Activated naive CD4-positive, alpha-beta T cell (primary cell): ENCODE measurements at places on chromosomes 1 and 21.

DNA sequence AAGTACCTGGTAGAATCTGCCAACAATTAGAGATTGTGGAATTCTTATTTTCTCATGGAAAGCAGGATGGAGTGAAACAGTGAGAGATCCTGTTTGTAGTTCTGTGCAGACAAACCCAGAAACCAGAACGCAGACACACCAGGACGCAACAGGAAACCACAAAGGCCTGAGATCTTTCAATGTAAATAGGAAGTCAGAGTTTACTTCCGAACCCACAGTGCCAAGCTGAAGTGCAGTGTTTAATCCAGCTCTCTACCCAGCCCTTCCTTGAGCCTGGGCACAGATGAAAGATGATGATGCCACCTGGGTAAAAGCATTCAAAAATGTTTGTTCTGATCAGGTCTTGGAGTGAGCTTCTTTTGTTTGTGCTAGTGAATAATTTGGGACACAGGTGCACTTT lies 244.2 kb upstream of the HOOK1 start:
- DNase-seq, result no peak

- DNase-seq, result no peak
Measured at GRCh38 chr1:68516066-68516465, 19.2 kb upstream of the DEPDC1 start.

DNA sequence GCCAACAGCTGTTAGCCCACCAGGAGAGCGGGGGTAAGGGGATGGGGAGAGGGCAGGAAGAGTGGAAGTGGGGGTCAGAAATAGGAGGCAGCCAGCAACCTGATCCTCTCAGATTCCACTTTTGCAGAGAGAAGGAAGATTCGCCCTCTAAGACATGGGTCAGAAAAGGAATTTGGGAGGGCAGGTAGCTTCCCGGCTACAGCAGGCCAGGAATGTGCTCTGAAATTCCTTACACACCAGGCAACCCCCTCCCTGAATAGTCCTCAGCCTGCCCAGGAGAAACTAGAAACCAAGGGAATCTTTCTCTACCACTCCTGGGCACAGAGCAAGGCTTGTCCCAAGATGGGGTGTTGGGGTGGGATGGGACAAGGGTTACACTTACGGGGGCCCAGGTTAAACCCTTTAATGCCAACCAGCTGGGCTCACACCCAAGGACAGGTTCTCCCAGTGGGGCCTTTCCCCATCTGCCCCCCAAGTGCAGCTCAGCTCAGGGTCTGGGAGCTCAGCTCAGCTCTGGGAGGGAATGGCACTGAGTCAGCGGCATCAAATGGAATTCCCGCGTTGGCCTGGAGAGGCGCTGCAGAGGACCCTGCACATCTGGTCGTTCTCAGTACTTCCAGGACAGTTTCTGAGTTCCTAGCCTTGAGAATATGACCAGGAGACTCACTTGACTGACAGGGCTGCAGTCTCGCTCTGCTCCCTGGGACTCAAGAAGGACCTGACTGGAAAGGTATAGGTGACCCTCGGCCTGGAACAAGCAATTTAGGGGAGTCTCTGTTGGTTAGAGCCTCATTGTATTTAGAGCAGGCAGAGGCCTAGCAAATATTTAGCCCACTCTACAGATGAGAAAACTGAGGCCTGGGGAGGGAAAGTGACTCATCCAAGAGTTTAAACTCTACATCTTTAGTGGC lies 761 bp downstream of the TNNT2 start:
- DNase-seq, result no peak

GRCh38 chr1:82064691-82065090 lies 264.0 kb downstream of the ADGRL2 start:
- DNase-seq, result no peak

- no peak for DNase-seq
Measured at GRCh38 chr1:200888349-200888838, 6.3 kb upstream of the INAVA start.

DNA sequence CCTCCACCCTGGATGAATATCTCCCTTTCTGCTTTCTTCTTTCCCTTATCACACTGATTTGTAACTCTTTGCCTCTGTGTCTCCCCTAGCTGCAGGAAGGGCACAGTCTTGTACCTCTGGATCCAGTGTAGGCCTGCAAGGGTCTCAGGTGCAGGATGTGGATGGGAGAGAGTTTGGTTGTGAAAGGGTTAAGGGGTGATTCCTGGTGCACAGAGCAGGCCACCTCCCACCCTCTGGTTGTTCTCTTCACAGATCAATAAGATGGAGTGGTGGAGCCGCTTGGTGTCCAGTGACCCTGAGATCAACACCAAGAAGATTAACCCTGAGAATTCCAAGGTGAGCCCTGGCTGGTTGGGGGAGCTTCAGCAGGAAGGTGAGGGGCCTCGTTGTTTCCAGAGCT lies 15.1 kb downstream of the KDF1 start:
- DNase-seq, result no peak

DNA sequence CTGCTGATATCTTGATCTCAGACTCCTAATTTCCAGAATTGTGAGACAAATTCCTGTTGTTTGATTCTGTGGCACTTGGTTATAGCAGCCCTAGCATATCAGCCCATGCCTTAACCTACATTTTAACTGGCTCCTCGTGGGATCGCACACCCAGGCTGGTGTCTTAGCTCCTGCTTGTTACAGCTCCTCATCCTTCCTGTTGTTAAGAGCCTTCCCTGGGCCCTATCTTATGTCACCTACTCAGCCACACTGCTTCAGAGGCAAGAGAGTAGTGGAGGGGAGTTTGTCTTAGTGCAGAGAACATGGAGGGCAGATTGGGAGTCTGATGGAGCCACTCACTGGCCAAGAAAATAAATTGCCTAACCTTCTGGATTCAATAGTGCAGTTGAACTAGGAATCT lies 131.0 kb downstream of the ROR1 start:
- DNase-seq, result no peak

- DNase-seq, result no peak
Measured at GRCh38 chr21:35478161-35479064, 429.3 kb upstream of the RUNX1 start.

GRCh38 chr1:92951141-92951582 lies 10.1 kb downstream of the DIPK1A start:
- no peak for DNase-seq

- DNase-seq, result no peak
Measured at GRCh38 chr1:183688341-183689060, 35.4 kb upstream of the APOBEC4 start.

DNA sequence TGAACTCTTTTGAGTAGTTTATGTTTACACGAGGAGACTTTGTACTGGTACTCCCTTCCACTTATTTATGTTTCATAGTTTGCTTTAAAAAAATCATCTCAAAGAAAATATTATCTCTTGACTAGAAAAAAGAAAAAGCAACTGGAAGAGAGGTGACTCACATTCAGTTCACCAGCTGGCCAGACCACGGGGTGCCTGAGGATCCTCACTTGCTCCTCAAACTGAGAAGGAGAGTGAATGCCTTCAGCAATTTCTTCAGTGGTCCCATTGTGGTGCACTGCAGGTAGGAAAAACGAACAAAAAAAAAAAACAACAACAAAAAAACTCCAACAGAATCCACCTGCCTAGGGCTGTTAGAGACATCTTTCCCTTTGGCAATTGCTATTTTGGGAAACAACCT lies 102.9 kb downstream of the PTPRC start:
- no peak for DNase-seq

DNA sequence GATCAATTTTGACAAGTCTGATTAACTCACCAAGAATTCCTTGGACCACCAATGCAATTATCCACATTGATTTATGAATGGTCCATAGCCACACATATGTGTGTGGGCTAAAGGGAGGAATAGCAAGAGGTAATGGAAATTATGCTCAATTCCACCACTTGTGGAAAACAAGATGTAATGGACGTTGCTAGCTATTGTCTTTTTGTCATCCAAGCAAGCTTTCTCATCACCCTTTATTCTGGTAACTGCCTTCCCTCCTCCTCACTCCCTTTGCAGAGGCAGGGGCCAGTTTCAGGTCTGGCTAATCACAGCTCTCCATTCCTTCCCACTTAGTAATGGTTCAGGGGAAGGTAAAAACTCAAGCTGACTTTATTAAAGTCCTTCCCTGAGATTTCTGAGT lies 24.7 kb upstream of the RAB3GAP2 start:
- no peak for DNase-seq

GRCh38 chr1:119373465-119373864 lies 4.9 kb downstream of the HAO2 start:
- DNase-seq, result no peak

- peak; percentile 41 for DNase-seq
Measured at GRCh38 chr21:45470773-45471524, 66.0 kb downstream of the COL18A1 start.

- DNase-seq, result no peak
Measured at GRCh38 chr21:31713973-31714740, 17.8 kb downstream of the SCAF4 start.

GRCh38 chr1:167685844-167686243 lies 35.9 kb upstream of the MPZL1 start:
- no peak for DNase-seq

GRCh38 chr1:226309398-226310244 lies 657 bp upstream of the LIN9 start:
- no peak for DNase-seq

- DNase-seq, result no peak
Measured at GRCh38 chr1:59124166-59124565, 172.7 kb upstream of the FGGY start.

GRCh38 chr1:244280859-244281258 lies 170.8 kb downstream of the ADSS2 start:
- DNase-seq, result no peak

DNA sequence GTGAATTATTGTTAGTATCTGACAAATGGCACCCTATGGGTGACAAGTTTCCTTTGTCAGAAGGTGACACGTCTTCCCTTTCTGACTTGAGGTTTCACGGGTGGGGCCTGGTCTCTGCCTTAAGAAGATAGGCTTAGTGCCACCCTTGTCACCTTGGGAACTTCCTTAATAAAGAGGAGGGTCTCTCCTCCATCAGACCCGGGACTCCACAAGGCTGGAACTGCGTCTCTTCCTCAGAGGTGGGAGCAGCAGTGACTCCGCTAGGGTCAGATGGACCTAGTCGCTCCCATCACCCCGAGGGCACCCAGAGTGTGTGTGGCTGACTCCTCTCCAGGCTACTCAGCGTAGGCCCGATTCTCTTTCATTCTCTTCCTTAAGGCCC lies 774 bp upstream of the WDTC1 start:
- DNase-seq, result no peak

DNA sequence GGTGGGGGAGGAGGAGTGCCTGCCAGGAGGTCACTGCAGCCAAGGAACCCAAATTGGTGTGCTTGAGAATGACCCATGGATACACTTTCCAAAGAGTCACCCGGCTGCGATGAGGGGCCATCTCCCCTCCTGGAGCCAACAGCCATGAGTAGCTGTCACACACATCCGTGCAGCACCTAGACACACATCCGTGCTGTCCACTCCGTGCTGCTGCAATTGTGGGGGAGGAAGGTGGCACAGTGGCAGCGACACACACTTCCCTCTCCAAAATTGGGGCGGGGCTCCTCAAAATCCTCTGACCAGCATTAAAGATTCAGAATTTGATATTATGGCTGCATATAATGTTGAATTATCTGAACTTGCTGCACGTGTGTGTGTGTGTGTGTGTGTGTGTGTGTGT lies 15.8 kb downstream of the TP73 start:
- DNase-seq, result no peak

- no peak for DNase-seq
Measured at GRCh38 chr1:183619781-183620180, 15.8 kb downstream of the ARPC5 start.

- DNase-seq, result no peak
Measured at GRCh38 chr1:53686091-53686964, 52.6 kb downstream of the GLIS1 start.

- DNase-seq, result no peak
Measured at GRCh38 chr21:44702973-44703730, 6.2 kb downstream of the KRTAP10-12 start.

DNA sequence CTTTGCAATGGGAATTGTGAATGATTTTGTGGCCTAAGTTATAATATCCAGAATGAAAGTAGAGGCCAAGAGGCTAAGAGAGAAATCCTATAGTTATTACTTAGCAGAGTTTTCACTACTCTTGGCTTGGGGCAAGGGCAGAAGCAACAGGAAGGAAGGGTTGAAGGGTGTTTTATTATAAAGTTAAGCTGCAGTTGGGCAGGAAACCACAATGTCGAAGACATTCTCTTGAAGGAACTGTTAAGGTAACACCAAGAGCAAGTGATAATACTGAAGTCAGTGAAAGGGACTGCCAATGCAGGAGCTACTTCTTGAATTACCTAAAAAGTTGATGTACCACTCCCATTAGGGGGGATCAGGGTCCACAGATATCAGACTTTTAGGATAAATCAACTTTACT lies 8.3 kb downstream of the XCL2 start:
- no peak for DNase-seq

DNA sequence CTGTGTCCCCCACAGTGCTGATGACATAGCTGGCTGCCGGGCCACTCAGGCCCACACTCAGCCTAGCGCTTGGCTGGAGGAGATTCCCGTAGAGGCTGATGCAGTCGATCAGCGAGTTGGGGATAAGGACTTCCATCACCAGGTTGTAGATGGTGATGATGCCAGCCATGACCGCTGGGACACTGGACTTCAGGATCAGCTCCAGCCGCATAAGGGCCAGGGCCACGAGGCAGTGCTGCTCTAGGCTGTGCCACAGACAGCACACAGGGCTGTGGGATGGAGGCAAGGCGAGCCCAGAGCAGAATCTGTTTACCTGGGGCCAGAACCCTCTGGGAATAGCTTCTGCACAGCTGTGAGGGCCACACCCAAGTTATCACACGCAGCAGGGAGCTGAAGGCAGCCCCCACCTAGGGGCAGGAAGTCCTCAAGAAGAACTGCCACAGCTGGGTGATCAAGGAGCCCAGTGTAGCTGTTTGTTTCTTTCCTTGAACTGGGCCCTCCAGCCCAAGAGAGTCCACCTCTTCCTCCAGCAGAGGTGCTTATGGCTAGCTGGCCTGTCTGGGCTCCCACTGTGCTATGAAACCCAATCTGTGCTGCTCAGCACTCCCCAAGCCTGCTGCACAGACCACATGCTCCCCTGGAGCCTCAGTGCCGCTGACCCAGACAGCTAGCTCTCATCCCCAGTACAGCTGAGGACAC lies 6.2 kb downstream of the SLC2A1 start:
- no peak for DNase-seq

DNA sequence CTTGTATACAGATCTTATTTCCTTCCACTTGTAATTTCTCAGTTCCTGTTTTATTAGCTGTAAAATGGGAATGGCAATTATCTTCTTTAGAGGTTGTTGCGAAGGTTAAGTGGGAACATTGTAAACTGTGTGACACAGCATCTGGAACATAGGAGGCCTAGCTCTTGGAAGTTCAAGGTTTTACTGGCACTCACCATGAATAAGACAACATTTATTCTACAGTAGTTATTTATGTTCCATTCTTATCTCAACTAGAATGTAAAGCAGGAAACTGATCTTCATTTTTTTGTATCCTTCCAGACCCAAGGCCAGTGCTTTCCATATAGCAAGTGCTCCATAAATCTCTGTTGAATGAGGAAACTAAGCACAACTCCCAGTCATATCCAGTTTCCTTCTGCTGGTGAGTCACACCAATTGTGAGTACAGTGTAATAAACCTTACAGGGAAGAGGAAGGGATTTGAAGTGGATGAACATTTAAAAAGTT lies 1.4 kb downstream of the BCL10 start:
- DNase-seq, result no peak
